Skin of body (tissue), 3 donors: ENCODE measurements at places on chromosomes 5 and 9.

GRCh38 chr5:84487963-84488362 is 103.3 kb upstream of the EDIL3 start:
- DNase-seq = peak; percentile 23

DNA sequence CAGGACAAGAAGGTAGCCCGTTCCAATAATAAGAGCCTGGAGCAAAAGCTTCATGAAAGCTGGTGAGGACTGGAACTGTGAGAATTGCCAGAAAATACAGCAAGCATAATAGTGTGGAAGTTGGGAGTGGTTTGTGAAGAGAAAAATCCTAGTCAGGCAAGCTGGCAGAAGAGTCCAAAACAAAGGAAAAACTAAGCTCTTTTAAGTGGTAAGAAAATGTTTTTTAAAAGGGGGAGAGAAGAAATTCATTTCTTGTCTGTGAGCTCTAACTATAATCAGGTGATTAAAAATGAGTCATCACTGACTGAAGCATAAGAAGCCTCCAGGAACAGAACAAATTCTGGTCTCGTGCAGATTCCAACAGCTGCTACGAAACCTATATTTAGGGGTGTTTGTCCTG is 102.6 kb downstream of the CAAP1 start:
- DNase-seq = no peak

DNA sequence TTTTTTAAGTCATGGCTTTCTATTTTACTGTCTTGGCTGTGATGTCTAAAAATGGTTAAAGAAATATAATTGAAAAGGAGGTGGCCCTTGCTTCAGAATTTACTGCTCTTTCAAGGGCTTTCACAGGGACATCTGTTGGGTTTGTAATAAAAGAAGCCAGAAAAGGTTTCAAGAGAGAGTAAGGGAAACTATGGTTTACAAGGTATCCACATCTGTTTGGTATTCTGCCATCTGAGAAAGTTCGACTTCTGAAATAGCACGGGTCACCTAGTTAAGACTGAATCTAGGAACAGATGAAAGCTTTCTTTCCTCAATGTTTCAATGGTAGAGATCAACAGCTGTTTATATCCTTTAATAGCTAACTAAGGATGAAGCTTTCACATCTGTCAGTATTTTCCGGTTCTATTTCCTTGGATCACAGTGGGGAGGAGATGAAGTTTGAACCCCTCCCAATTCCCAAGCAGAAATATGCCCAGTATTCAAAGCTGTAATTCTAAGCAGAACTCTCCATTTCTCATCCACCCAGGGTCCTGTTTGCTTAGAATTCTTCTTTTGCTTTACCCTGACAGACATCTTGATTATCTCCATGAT is 72.8 kb upstream of the IFNK start:
- DNase-seq = peak; percentile 73

- DNase-seq = no peak
These were observed 65.3 kb downstream of the OLFM1 start for GRCh38 chr9:135152614-135153334.

DNA sequence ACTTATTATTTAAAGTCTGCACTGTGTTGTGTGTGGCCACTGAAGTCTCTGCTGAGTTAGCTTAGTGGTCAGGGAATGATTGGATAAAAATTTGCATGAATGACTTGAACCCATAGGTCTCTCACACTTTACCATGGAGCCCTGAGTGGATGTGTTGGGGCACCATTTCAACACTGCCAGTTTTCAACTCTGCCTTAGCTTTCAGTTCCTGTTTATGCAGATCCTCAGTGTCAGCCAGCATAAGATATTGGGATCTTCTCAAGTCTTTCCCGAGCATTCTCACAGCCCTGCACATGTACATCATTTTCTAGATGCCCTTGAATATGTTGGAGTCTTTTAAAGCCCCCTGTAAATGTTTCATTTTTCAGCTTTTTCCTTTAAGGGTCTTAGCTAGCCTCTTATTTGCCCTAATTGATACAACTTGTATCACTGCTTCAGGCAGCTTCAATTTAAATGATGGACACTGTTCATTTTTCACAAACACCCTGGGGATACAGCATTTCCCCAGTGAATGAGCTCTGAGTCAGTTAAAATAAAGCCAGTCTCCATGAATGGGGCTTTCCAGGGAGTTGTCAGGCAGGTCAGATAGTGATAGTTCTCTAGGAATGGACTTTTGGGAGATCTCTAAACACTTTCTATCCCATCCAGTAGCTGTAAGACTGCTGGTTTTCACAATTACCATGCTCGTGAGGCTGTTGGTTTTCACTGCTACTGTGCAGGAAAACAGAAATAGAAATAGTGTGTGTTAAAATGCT is 211.9 kb upstream of the PAPPA start:
- no peak for DNase-seq

- no peak for DNase-seq
These were observed 228.7 kb downstream of the TLE1 start for GRCh38 chr9:81460693-81461092.

DNA sequence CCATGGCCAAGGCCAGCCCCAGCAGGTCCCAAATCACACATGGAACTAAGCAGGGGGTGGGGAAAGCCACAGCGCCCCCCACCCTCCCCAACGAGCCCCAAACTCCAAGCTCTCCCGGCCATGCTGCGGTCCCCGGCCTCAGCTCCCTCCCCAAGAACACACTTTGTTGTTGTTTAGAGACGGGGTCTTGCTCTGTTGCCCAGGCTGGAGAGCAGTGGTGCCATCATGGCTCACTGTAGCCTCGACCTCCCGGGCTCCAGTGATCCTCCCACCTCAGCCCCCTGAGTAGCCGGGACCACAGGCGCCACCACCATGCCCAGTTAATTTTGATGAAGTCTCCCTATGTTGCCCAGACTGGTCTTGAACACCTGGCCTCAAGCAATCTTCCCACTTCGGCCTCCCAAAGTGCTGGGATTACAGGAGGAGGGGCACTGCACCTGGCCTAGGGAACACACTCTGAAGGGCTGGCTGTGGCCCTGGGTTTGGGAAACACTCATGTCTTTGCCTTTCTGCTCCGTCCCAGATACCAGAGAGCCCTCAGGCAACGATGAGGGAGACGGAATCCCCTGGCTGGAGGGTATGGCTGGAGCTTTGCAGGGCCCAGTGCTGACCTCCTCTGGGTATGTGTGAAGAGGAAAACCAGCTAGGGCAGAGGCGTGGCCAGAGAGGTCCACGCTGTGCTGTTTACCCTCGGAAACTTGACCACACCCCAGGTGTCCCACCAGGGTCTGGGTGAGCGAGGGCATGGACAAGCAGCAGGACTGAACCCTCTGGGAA is 53.2 kb upstream of the UBAC1 start:
- no peak for DNase-seq

GRCh38 chr9:115234094-115234493 is 116.1 kb upstream of the TNC start:
- DNase-seq = peak; percentile 8

- DNase-seq = no peak
These were observed 21.9 kb downstream of the DRD1 start for GRCh38 chr5:175422058-175422457.

DNA sequence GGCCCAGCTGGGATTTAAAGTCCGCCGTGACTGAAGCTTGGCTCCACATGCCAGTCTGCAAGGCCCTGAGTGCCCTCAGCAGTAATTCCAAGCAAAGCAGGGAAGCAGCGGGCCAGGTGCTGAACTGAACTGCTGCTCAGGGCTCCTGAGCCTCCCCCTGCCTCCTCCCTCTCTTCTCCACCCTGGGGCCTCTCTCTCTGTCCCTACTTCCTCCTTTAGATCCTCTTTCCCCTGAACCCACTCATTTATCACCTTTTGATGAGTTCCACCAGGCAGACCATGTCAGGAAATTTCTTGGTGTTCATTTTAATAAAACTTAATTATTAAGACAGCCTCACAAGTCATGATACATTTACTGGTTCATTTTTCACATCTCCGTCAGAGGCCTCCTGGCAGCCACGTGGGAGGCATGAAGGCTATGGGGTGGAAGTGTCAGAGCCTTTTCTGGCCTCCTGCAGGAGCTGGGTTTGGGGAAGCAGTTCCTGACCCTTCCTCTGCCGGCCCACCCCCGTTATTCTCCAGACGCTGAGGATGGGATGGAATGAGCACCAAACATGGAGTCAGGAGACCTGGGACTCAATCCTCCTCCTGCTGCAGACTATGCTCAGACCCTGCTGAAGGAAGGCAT is 32.2 kb upstream of the KCNIP1 start:
- DNase-seq = no peak

- DNase-seq = no peak
These were observed 414.1 kb upstream of the MEF2C start for GRCh38 chr5:89297066-89297465.

- no peak for DNase-seq
These were observed 591.1 kb downstream of the DTWD2 start for GRCh38 chr5:118397236-118397635.
